GM04504 (cell line): ENCODE measurements at places on chromosomes 6 and 20.
A peak's percentile ranks its signal among the peaks of the same experiment; 100 is the strongest.

DNA sequence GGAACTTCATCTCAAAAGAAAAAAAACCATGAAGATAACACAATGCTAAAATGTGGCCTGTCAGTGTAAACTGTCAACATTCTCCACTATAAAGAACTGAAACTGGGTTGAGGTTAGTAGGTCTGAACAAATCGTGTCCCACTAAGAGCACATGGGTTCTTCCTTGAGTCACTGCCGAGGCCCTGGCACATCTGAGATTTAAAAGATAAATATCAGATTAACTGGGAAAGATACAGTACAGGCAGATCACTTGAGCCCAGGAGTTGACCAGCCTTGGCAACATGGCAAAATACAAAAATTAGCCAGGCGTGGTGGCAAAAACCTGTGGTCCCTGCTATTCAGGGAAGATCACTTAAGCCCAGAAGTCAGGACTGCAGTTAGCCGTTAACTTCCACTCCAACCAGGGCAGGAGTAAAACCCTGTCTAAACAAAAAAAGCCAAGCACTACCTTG is 5.6 kb downstream of the EEF1A1 start:
- no peak for DNase-seq

DNA sequence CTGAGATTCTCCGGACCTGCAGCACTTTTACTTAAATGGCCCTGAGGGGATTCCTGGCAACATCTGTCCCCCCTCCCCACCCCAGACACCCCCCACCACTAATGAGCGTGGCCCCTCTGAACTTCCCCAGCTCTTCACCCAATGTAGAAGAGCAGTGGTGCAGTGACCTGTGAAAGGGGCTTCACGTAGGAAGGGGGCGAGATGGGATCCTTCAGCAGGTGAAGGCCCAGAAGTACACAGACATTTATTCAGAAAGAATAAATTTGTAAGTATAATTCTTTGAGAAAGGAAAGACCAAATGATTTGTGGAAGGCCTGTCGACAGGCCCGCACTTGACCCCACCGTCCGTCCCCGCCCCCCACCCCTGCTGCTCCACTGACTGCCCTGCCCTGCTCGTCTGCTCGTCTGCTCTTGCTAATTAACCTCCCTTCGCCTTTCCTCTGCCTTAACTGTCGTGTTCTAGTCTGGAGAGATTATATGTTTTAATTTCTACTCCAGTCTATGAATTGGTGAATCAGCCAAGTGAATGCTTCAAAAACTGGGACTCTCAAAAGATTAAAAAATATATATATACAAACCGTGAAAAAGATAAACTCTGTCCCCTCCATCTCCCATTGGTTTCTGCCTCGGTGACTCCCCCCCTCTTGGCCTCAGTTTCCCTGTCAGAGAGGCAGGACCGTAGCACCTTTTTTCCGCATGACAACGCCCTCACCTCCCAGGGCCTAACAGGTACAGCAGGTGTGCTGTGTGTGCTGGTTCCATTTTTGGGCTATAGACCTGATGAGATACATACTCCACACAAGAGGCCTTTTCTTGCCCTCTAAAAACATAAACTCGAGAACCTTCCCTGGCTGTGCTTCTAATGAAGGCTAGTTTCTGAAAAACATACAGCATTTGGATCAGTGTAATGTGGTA is 49.2 kb downstream of the GNAS start:
- no peak for DNase-seq

- DNase-seq: no peak
Measured at GRCh38 chr6:147507162-147508041, 1.1 kb upstream of the SAMD5 start.

- no peak for DNase-seq
Measured at GRCh38 chr20:53942973-53943372, 127.4 kb downstream of the BCAS1 start.

GRCh38 chr6:11058406-11058805 is 14.3 kb upstream of the ELOVL2 start:
- DNase-seq: no peak

GRCh38 chr6:144012534-144012933 is 4.5 kb upstream of the PLAGL1 start:
- no peak for DNase-seq

GRCh38 chr6:52622810-52623209 is 46.0 kb upstream of the TRAM2 start:
- DNase-seq: no peak

DNA sequence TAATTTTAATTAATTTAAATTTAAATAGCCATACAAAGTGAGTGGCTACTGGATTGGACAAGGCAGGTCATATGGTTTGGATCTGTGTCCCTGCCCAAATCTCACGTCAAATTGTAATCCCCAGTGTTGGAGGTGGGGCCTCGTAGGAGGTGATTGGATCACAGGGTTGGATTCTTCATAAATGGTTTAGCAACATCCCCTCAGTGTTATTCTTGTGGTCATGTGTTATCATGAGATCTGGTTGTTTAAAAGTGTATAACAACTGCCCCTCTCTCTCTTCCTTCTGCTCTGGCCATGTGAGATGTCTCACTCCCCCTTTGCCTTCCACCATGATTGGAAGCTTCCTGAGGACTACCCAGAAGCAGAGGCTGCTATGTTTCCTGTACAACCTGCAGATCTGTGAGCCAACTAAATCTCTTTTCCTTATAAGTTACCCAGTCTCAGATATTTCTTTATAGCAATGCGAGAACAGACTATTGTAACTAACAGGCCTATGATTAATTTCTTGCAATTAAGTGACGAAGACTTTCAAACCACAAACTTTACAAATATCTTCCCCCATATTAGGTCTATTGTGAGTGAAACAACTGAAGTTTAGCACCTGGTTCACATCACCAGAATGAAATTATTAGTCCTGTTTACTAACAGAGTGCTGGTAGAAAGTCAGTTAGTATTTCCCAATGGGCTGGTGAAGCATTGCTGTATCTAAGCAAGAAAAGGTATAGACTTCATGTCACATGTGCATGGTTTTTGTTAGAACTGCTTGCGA is 60.0 kb upstream of the TNFAIP3 start:
- DNase-seq: no peak

DNA sequence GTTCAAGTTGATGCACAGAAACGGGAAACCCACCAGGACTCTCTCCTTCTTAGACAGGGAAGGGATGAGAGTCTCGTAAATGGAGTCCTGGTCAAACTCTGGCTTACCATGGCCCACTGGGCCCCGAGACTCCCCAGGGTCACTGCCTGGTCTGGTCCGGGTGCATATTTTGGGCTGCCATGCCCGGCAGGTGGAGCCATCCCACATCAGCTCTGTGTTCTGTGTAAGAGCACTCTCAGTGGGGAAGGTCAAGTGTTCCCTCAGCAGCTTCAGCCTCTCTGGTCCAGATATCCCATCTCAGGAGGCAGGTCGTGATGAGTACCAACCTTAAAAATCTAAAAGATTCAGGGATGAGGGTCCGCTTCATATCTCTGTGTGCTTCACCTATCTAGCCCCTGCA is 138.8 kb downstream of the EDN3 start:
- DNase-seq: no peak

GRCh38 chr20:50568549-50568942 is 58.4 kb downstream of the PTPN1 start:
- no peak for DNase-seq

DNA sequence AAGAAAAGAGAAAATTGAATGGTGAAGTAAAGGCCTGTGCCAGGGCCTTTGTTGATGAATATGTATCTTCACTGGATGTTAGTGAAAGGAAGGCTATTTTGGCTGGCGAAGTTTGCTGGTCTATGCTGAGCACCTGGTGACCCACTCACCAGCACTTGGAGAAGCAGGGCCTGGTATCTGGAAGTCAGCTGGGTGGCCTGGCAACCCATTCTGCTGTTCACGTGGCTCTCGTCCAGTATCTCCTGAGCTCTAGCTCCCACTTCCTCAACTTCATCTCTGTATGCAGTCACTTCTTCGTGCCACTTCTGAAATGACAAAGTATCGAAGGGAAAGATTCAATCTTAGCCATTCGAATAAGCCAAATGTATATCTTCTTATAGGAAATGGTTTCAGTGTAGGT is 283.7 kb downstream of the SYNE1 start:
- no peak for DNase-seq

DNA sequence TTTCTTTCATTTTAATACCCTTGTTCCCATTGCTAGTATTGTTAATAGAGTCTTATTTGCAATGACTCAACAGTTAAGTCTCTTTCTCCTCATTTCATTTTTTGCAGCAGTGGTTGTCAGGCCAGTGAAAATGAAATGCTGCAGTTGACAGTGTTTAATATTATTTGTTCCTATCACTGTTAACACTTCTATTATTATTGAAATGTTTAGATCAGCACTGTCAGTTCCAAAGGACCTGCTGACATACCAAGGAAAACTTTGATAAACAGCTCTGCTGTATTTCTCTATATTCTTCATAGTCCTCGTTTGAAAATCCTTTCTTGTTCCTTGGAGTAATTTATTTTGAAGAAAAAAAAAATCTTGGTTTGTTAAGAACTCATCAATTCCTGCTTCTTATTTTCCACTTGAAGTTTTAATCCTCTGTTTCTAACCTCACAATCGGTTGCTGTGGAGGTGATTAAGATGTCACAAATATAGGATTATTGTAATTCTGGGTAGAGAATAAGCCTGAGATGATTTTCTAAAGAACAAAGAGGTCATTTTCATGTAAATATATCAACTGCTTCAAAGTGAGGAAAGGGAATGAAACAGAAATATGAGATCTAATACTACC is 1065.9 kb upstream of the CITED2 start:
- no peak for DNase-seq

GRCh38 chr6:28606424-28607391 is 81.0 kb downstream of the GPX5 start:
- no peak for DNase-seq

- no peak for DNase-seq
Measured at GRCh38 chr6:168370310-168370991, 50.9 kb upstream of the DACT2 start.

GRCh38 chr20:45138561-45139300 is 14.5 kb upstream of the WFDC12 start:
- no peak for DNase-seq

DNA sequence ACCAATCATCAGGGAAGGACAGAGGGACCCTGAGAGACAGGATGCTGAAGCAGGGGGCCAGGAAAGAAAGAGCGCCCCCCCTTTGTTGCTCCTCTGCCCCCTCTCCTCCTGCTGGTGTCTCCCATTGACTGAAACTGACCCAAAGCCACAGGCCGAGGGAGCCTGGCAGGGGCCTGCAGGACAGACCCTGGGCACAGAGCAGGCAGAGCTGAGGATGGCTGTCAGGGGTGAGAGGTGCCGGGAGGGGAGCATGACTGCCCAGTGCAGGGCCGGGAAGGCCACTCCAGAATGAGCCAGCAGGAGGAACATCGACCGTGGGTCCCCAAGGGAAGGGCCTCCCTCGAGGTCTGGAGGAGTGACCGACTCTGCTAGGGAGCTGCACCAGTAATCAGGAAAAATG is 427.8 kb downstream of the PREX1 start:
- no peak for DNase-seq

- no peak for DNase-seq
Measured at GRCh38 chr20:23655491-23656211, 17.9 kb upstream of the CST3 start.

DNA sequence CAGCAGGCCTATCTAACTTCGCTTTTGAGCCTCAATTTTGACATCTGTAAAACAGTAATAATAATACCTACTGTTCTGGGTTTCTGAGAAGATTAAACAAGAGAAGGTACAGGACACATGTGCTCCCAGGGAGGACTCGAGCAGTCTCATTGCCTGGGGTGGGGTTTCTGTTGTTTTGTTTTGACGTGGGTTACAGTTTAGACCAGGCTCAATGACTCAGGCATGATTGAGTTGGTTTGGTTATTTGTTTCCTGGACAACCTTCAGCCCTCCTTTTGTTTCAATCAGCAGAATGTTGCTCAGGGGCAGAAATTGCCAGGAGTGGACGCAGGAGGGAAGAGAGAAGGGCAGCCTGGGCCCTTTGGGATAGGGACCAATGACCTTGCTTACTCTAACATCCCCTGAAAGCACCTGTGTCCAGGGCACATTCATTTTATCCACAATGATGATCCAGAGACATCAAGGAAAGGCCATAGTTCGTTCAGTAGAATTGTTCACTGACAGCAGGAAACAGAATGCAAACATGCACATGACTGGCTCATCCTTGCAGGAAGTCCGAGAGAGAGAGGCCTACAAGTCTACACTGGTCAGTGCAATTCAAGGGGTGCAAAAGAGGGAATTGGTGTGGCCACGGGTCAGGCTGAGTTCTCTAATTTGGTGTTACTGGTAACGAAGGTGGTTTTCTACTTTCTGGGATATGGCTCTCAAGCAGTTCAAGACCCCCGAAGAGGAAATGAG is 74.5 kb upstream of the MRPS10 start:
- peak; percentile 68 for DNase-seq

DNA sequence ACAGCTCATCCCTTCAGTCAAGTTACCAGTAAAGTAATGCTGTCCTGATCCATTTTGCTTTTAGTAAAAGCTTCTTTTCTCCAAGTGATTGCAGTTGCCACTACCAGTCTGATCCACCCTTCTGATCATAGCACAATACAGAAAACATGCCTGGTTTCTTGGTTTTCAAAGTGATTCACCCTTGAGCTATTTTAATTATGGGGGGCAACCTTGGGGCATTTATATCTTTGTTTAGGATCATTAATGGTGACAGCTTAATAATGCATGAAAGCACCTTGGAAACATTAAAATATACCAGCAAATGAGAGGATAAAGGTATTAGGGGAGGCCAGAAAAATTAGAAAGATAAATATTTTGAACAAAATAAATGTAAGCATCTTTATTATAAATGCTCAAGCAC is 38.4 kb downstream of the LRRC1 start:
- DNase-seq: no peak

DNA sequence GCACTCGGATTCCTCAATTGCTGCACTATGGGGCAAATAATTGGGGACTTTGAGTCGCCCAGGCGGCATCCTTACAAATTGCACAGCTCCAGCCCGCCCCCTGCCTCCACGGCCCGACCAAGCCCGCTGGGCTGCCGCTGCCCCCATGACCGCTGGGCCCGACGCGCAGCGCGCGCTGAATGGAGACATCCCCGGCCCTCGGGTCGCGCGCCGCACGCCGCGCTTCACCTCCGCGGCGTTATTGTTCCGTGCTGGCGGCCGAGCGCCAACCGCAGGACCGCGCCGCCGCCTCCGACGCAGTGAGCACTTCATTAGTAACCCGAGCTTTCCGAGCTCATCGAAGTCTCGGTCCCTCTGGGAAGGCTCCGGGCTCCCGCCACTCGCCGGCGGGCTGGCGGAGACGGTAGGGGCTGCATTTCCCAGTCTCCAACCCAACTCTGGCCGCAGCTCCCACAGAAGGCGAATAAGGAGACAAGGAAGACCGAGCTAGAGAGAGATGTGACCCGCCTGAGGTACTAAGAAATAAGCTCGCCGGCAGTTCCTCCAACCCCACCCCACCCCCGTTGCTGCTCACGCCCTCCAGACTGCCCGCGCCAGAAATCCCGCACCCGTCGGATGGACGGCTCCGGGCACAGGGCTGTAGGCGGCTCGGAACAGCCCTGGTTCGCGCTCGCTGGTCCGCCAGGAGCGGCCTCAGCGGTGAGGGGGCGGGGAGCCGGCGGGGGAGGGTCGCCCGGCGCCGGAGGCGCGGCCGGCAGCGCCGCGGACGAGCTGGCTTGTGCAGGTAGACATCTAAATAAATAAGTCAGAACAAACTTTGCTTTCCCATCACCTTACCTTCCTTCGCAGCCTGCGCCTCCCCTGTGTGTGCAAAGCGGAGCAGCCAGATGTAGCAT is 703 bp downstream of the EPHA7 start:
- no peak for DNase-seq

- no peak for DNase-seq
Measured at GRCh38 chr20:58688840-58689239, 3.8 kb upstream of the NPEPL1 start.

- no peak for DNase-seq
Measured at GRCh38 chr6:72720464-72720863, 98.6 kb downstream of the KCNQ5 start.

GRCh38 chr20:53370345-53370961 is 223.2 kb downstream of the ZNF217 start:
- no peak for DNase-seq

- no peak for DNase-seq
Measured at GRCh38 chr6:2221726-2222274, 23.6 kb downstream of the GMDS start.
